MCF 10A (cell line): ENCODE measurements at places on chromosomes 2 and 18.
A peak's percentile ranks its signal among the peaks of the same experiment; 100 is the strongest.

- DNase-seq = no peak
These were observed 396.9 kb downstream of the DLGAP1 start for GRCh38 chr18:4058179-4058578.

DNA sequence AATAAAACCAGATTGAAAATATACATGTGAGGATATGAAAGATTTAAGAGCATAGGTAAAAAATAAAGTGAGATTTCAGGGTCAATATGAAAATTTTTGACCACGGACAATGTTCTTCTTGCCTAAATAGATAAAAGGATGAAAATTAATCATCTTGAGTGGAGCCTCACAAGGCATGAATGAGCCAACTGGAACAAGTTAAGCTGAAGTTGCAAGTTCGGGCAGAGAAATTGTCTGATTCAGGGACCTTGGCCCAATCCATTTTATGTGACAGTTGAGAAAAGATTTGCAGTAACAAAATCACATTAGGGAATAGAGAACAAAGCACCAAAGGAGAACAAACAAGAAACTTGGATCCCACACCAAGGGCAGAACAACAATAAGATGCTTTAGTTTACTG is 305.3 kb downstream of the TMX3 start:
- DNase-seq = no peak

- no peak for DNase-seq
These were observed 884.3 kb downstream of the ERBB4 start for GRCh38 chr2:211654211-211654780.

DNA sequence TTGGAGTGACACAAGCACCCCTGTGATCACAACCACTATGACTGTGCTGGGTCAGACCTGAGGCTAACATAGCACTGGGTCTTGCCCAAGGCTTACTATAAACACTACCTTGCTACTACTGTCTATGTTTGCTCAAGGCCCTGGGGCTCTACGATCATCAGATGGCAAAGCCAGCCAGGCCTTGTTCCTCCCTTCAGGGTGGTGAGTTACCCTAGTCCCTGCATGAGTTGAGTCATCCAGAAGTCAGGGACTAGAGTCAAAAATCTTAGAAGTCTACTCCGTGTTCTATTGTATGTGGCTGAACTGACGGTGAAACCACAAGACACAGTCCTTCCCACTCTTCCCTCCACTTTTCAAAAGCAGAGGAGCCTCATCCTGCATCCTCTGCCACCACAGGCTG is 551.2 kb upstream of the FSIP2 start:
- DNase-seq = peak; percentile 41

DNA sequence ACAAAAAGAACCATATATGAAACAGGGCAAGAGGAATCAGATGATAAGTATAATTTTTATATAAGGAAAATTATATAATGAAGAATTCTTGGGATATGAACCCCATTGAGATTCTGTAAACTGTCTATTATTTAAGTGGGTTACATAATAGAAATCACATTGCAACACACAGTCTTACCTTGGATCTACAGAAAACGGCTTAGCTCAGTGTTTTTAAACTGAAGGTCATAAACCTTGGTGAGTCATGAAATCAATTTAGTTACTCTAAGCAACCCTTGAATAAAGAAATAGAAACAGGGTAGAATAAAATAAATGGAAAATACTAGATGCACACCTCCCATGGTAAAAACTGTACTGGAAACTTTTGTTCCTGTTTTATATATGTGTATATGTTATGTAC is 50.7 kb downstream of the METTL8 start:
- peak; percentile 46 for DNase-seq

GRCh38 chr2:25349397-25349796 is 7.7 kb upstream of the DNMT3A start:
- DNase-seq = peak; percentile 34

DNA sequence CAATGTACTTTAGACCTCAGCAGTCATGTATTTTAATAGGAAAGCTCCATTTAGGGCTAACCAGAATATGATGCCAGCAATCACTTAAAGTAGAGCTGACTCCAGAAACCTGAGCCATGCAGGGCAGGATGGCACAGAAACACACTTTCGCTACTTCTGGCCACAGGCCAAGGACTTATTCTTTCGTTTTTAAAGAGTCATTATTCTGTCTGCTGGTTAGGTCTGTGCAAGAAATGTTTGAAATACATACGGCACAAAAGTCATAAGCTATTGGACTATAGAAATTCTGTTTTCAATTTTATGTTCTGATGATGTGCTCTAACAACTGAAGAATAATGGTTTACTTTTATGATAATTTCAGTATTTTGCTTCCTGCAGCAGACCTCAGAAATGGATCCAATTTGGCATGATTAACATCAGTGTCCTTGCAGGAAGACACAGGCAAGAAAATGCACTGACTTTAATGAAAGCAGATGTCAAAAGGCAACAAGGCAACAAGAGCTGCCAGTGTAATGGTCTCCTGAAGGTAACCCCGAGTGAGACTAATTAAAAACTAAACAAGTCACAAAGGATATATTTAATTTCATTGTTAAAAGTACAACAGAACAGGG is 114.4 kb upstream of the CHRNA1 start:
- DNase-seq = peak; percentile 73

DNA sequence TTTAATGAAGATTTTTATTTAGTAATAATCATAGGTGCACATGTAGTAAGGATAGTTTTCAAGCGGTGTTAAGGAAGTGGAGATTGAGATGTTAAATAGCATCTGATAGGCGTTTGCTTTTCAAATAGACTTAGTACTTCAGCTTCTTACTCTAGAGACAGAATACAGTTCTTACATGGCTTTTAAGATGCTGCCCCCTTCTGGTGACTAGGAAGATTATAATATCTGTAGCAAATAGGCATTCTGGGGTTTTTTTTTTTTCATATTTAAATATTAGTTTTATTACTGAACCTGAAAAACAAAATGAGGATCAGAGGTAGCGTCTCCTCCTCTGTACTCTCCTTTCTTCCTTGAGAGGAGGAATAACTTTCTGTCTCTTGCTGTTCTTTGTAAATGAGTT is 100.2 kb downstream of the AGAP1 start:
- DNase-seq = peak; percentile 85

GRCh38 chr18:75183524-75183923 is 25.4 kb downstream of the PTGR3 start:
- peak; percentile 48 for DNase-seq

DNA sequence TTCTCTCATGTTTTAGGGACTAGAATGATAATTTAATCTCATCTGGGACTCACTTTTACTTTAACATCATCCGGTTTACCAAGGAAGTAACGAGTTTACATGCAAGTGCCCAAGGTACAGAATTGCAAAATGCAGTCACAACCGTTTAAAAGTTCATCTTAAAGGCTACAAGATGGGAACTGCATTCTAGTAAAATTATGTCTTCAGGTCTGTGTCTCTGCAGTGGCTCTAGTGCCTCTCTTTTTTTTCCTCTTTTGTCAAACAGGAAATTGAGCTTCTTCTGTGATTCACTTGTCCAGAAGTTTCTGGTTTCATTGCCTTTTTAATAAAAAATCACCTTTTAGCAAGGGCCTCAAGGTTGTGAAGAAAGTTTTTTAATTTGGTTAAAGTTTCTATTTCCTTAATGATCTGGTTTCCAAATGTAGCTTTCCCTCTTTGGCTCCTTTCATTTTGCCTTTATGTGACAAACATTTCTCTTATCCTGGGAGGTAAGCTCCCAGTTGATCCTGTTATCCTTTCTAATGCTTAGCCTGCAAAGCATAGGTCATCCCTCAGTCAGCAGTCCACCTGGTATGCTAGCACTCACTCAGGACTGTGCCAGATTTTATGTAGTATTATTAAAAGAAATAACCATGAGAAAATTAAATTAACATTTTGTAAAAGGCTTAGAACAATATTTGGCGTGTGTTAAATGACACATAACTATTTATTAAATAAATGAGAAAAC is 2.4 kb downstream of the GLS start:
- peak; percentile 28 for DNase-seq

- no peak for DNase-seq
These were observed 255.4 kb downstream of the EXOC6B start for GRCh38 chr2:72570413-72570812.

DNA sequence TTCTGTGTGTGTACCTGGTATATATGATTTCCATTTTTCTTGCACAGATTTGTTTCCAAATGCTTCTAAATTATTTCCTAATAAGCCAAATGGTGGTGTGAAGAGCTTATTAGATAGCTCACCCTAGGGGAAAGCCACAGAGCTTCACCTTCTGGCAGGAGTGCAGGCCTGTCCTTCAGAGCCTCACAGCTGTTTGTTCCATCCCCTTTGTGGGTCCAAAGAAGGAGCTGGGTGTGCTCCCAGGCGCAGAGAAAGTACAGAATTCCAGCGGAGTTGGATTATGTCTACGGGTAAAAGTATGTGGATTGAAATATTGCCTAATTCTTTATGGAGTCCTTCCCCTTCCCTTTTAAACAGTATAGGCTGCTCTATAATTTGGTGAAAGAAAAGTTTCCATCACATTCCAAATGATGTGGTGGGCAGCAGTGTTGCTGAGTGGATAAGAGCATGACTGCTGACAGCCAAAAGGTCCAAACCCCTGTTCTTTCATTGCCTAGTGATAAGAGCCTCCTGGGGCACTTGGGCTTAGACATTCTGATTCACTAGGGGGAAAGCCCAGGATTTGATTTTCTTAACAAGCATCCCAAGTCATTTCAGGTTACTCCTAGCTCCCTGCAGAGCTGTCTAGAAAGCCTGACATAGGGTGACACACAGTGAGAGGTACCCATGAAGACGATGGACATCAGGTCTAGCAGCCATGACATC is 86.6 kb downstream of the WDSUB1 start:
- no peak for DNase-seq

DNA sequence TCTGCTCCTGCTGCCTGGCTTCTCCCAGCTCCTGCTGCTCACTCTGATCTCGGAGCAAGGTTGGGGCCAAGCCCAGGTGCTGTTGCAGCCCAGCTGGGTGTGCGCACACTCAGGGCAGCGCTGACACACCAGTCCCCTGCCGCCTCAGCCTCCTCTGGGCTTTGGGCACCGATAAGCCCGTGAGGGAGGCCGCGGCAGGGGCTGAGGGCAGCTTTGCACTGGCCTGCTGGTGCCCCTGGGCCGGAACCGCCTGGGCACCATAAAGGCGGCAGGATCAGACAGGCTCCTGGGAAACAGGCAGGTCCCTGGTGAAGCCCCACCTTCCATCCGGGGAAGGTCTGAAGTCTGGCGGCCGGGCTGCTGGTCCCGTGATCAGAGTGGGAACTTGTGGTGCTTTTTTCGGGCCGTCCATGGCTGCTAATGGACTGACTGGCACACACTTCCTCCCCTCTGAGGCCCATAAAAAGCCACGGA is 14.1 kb upstream of the EML6 start:
- no peak for DNase-seq

DNA sequence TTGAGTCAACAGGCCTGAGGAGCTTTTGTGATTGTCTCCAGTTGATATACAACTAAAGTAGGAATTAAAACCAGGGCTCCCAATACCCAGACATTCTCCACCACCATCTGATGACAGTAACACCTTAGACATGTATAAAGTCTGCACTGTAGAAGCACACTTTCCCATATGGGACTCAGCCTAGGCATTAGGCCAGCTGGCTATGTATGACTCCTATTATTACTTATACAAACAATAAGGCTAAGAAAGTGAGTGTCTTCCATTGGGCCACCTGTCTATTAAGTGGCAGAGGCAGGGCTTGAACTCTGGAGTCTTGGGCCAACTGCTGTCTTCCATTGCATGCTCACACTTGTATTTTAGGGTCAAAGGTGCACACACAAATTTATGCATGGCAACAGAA is 32.1 kb upstream of the COLEC12 start:
- DNase-seq = no peak

- no peak for DNase-seq
These were observed 11.3 kb upstream of the IAH1 start for GRCh38 chr2:9462886-9463697.

- DNase-seq = peak; percentile 70
These were observed 2.0 kb downstream of the RAB27B start for GRCh38 chr18:54830260-54830659.

GRCh38 chr18:54296062-54296461 is 26.7 kb downstream of the POLI start:
- DNase-seq = peak; percentile 21

GRCh38 chr18:8602040-8602439 is 7.2 kb upstream of the RAB12 start:
- no peak for DNase-seq
